ENCODE measurements at places on chromosomes 3 and 15.

DNA sequence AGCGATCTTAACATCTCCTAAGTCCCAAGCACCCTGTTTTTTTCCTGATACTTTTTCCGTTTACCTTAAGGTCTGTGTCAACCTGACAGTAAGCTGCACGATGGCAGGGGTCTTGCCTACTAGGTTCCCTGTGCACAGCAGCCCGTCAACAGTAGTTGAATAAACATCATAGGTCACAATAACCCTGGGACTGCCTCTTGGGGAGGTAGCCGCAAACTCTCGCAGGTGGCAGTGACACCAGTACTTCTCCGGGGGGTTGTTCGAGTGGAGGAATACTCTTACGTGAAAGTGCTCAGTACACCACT, 365 bp upstream of the PDCD6IP start:
- DNase-seq, result no peak

- peak; percentile 7 for DNase-seq
Observed at GRCh38 chr3:187954873-187955586, 198.9 kb upstream of the LPP start.

DNA sequence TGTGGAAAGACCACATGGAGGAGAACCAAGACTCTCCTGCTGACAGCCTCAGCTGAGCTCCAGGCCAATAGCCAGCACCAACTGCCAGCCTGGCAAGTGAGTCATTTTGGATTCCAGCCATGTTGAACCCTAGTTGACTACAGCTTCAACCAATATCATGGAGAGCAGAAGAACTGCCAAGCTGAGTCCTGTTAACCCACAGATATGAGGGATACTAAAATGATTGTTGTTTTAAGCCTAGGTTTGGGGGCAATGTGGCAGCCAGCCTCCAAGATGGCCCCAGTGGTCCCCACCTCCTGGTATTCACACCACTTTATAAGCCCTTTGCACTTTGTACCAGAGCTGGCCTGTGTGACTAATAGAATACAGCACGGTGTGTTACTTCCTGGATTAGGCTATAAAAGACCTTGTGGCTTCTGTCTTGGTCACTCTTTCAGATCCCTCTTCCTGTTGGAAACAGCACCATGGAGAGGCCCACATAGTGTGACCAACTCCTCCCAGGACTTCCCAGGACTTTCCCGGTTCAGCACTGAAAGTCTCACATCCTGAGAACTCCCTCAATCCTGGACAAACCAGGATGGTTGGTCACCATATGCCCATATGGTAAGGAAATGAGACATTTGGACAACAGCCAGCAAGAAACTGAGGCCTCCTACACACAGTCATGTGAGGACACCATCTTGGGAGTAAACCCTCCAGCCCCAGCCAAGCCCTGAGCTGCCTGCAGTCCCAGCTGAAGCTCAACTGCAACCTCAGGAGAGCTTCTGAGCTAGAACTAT, 32.4 kb upstream of the CDV3 start:
- no peak for DNase-seq

DNA sequence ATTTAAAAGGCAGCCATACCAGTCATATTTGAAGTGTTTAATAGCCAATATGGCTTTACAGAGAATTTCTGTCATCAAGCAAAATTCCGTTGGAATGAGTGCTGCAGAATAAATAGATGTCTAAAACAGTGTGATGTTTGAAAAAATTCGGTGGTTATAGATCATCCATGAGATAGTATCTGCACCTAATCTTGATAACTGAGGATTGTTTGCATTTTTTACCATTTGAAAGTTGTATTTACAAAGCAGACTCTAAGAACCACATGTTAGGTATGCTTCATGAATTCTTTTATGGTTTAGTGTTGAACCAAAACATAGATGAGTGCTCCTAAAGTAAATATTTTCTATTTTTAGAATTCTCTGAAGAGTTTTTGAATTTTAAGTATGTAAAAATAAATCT, 476.1 kb downstream of the NAALADL2 start:
- DNase-seq, result no peak

- peak; percentile 23 for DNase-seq
Observed at GRCh38 chr15:44532689-44533088, 4.3 kb upstream of the EIF3J start.

DNA sequence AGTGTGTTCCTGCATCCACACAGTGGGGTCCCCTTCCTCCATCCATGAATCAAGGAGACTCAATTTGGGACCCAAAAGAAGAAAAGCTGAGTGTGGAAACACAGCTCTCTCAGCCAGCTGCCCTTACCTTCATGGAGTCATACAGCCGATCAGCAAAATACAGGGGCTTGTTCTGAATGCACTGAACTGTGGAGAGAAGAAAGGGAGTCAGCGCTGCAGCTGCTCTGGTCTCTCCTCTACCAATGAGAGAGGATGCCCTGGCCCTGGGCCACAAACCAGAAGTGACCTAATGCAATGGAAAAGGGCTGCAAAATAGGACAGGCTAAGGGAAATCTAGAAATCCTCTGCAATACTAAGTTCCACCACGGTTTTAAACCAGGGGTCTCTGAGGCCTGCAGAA, 46.7 kb downstream of the ANXA2 start:
- DNase-seq, result no peak

DNA sequence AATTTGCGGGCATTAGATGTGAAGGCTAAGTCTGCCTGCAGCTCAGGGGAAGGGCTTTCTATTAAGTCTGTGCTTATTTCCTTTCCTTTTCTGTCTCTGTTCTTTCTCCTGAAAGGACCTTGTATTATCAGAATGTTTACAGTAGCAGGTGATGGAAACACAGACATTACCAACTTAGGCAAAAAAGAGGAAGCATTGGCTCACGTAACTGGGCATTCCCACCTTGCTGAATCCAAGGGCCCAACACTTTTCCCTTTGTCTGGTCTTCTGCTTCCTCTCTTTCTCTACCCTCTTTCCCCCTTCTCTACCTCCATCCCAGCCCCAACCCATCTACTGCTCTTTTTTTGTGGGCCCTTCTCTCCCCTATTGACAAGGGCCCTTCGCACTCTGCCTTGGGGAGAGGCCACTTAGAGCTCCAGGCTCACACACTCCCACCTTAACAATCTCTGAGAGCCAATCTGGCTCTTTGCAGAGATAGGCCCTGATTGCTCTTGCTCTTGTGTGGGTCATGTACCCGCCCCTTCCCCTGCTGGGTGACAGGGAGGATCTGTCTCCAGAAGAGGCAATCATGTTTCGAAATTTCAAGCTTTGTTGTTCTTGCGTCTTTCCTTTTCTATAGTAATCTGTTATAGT, 35.0 kb downstream of the ACAA1 start:
- no peak for DNase-seq

GRCh38 chr15:58235961-58236360, 97.8 kb downstream of the AQP9 start:
- DNase-seq, result no peak

DNA sequence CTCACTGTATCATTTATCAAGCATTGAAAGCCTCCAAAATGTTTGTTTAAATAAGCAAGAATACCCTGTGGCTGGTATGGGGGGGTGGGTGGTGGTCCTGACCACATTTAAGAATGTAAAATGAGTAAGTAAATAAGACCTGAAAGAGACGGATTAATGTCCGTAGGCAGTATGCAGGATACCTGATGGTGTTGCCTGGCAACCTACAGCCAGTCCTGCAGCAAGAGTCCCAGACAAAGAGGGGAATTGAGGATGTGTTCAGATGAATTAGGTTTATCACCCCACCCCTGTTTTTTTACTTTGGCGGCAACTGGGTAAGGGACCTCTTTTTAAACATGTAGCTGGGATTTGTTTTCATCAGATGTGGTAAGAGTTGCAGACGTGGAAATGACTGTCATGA, 99.8 kb upstream of the BFSP2 start:
- DNase-seq, result no peak

DNA sequence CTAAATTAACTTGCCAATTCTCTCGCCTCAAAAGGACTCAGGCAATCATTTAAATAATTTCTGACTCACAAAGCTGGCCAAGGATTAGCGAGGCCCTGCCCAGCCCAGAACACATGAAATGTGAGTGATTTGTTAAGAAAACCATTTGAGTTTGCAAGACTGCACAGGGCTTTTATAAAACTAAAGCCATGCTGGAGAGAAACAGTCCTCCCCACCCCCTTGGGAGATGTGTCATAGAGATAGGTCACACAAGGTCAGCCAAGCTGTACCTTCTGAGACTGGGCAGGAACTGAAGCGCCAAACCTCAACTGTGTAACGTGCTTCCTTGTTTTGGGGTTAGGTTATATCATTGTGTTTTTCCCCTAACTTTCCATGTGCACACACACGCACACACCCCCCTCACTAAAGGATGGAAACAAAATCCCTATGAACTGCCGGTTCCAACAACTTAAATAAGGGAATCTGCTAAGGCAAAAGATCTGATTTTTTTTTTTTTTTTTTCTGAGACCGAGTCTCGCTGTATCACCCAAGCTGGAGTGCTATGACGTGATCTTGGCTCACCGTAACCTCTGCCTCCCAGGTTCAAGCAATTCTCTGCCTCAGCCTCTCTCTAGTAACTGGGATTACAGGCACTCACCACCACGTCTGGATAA, 8.1 kb downstream of the SPATA12 start:
- no peak for DNase-seq

DNA sequence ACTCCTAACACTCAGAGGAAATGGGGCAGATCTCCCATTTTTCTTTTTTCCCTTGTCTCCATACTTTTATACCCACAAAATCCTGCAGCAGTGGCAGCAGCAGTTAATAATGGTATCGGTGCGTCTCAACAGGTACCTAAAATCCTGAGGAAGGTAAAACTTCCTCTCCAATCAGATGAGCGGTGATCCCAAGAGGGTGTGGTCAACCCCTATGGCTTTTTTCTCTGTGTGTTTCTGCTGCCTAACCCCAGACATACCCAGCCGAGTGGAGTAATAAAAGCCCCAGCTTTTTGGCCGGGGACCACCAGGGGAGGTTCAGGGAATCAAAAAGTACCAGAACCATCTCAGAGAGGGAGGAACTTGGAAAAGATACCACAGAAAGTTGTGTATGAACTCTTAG, 9.1 kb downstream of the GK5 start:
- DNase-seq, result no peak

- DNase-seq, result no peak
Observed at GRCh38 chr15:67107014-67107812, 41.8 kb downstream of the SMAD3 start.

DNA sequence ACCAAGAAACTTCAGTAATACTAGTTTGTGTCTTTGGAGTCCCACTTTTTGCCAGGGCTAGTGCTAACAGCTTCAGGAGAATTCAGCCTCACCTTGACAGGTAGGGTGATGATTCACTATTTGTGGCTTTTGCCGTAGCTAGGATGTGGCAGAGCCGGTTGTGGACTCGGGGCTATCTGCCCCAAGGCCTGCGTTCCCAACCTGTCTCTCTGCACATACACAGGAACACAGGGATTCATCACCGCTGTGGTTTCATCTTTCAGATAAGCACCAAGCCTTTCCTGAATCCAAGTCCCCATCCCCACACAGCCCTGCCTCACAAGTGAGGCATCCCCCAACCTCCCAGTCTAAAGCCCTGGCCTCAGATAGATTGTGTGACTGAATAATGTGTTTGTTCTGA, 45.2 kb upstream of the POLG start:
- no peak for DNase-seq

GRCh38 chr3:157916672-157917071, 189.5 kb downstream of the SHOX2 start:
- DNase-seq, result no peak

DNA sequence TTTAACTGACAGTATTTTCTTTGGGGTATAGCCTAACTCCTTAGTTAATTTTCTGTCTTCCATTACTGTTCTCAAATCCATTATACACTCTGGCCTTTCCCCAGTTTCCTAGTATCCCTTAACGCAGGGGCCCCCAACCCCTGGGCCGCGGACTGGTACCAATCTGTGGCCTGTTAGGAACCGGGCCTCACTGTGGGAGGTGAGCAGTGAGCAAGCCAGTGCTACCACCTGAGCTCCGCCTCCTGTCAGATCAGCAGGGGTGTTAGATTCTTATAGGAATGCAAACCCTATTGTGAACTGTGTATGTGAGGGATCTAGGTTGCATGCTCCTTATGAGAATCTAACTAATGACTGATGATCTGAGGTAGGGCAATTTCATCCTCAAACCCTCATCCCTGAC, 75.1 kb downstream of the DOCK3 start:
- no peak for DNase-seq

DNA sequence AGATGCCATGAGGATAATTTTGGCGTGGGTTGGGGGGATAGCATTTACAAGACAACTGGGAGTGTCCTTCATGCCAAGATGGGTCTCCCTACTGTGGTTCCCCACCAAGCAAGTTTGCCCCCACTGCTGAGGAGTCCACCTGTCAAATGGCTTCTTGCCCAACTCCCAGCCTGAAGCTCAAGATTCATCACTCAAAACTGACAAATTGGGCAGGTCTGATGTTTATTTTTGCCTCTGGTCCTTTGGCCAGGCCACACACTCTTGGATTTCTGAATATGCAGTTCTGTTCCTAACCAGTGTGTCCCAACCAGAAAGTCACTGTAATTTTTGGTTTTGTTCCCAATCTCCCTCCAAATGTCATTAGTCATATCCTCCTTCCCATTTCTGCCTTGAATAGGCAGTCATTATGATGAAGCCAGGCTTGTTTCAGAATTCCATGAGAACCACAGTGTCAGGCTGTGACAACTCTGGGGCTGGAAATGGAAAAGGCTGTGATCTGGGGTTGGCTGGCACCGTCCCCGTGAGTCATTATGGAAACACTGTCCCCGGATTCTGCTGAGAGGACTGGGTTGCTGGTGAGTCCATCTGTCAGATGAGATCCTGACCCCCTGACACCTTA, 29.3 kb upstream of the MEF2A start:
- DNase-seq, result peak; percentile 21

DNA sequence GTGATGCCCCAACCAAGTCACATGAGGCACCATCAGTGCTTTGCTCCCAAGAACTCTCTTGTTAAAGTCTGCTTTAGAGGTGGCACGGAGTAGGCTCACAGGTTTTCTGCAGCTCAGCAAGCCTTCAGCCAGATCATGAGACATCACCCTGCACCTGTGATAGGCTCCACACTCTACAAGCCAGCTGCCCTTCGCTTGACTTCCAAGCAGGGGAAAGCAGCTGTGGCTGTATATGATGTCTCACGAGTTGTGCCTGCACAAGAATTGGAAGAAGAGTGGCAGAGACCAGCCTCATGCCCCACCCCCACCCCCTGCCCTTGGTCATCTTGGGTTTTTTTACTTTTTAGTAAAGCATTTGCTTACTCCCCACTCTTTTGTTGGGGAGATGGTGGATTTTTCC, 22.5 kb downstream of the MRPS11 start:
- no peak for DNase-seq

DNA sequence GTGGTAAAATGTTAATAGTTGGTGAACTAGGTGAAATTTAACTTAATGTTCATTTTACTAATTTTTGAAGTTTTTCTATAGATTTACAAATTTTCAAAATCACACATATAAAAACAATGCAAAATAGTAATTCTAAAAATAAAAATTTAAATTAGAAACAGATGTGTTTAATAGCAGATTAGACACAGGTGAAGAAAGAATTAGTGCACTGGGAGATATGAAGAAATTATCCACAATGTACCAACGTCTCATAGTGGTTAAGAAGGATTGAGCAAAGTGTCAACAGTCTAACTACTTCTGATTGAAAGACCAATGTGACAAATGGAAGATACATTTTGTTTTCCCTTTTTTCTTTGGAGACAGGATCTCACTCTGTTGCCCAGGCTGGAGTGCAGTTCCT, 26.5 kb downstream of the SPG11 start:
- no peak for DNase-seq

DNA sequence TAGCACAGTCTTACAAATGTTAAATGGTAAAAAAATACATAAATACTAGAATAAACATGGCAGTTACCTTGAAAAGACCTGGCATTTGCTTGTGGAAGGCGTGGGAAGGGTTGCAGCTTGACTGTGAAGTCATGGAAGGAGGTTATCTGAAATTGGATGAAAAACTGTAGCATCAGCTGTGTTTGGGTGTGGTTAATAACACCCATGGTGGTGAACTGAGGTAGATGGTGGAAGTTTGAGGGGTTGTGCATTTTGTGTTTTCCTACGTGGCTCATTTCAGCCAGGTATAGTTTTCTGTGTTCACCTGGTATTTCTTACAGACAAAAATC, 46.5 kb downstream of the PSMD6 start:
- no peak for DNase-seq

All from SK-MEL-5 (cell line).